ENCODE measurements at places on chromosomes 2 and 18. TPM values are rescaled to one million over a fixed set of nuclear protein-coding genes. Genes with fewer than 3 reads are reported as not detected.
A peak's percentile ranks its signal among the peaks of the same experiment; 100 is the strongest.

GRCh38 chr2:225558399-225559071, 159.0 kb downstream of the NYAP2 start:
- H3K27ac ChIP-seq = no peak overlapping the region
- no peak overlapping the region for H3K4me3 ChIP-seq
- no peaks in the 10 kb centered on the region for H3K36me3 ChIP-seq
- H3K27me3 ChIP-seq = no peaks in the 10 kb centered on the region
- H3K4me1 ChIP-seq = no peaks in the 10 kb centered on the region

GRCh38 chr2:60544062-60544461, 9.4 kb downstream of the BCL11A start:
- peaks cover 62% of the 10 kb centered on the region for H3K4me1 ChIP-seq
- no peaks in the 10 kb centered on the region for H3K36me3 ChIP-seq
- H3K27ac ChIP-seq = peak overlapping the region; percentile 91

DNA sequence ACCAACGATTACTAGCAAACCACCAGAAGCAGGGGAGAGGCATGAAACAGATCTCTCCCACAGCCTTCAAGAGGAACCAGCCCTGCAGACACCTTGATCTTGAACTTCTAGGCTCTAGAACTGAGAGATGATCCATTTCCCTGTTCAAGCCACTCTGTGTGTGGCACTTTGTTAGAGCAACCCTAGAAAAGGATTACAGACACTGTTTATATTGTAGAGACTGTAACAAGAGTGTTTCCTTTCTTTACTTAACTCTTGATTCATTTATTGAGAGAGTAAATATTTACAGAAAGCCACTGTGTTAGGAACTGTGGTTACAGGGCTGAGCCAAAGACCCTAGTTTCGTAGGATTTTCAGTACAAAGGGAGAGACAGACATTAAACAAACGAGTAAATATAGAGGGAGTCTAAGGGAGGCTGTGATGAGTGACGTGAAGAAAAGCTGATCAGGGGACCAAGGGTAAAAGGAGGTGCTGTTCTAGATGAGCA, 10.9 kb downstream of the CCDC68 start:
- peaks cover 3% of the 10 kb centered on the region for H3K27me3 ChIP-seq
- H3K36me3 ChIP-seq = no peaks in the 10 kb centered on the region
- no peak overlapping the region for H3K4me3 ChIP-seq

DNA sequence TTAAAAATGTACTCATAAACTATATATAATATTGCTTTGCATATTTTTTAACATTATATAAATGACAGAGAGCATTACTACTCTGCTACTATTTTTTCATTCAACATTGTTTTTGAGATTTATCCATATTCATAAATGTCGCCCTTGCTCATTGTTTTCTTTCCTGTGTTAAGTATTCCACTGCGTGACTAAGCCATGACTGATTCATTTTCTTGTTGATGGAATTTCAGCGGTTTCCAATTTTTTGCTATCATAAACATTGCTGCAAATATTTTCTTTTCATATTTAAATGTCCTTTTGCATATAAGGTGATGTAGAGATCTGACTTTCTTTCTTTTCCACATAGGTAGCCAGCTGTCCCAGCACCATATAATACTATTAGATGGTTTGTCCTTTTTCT, 57.6 kb downstream of the SFXN5 start:
- H3K27ac ChIP-seq = no peak overlapping the region
- no peaks in the 10 kb centered on the region for H3K27me3 ChIP-seq
- no peaks in the 10 kb centered on the region for H3K4me1 ChIP-seq
- DNase-seq = no peak
- H3K4me3 ChIP-seq = no peak overlapping the region

Gene POTEE
- total RNA-seq = not detected

GRCh38 chr18:22324191-22325131, 93.3 kb downstream of the CTAGE1 start:
- H3K36me3 ChIP-seq = no peaks in the 10 kb centered on the region
- no peaks in the 10 kb centered on the region for H3K27me3 ChIP-seq
- H3K4me3 ChIP-seq = peak overlapping the region; percentile 1
- H3K27ac ChIP-seq = no peak overlapping the region
- H3K4me1 ChIP-seq = peaks cover 7% of the 10 kb centered on the region

Gene USP37
- 22.9 TPM for total RNA-seq

- peaks cover 3% of the 10 kb centered on the region for H3K27me3 ChIP-seq
- H3K27ac ChIP-seq = no peak overlapping the region
- no peak overlapping the region for H3K4me3 ChIP-seq
- peaks cover 8% of the 10 kb centered on the region for H3K4me1 ChIP-seq
- H3K36me3 ChIP-seq = no peaks in the 10 kb centered on the region
- no peak for DNase-seq
Measured at GRCh38 chr18:57154191-57154830, 7.4 kb downstream of the BOD1L2 start.
